ENCODE measurements at places on chromosomes 5 and 9.

DNA sequence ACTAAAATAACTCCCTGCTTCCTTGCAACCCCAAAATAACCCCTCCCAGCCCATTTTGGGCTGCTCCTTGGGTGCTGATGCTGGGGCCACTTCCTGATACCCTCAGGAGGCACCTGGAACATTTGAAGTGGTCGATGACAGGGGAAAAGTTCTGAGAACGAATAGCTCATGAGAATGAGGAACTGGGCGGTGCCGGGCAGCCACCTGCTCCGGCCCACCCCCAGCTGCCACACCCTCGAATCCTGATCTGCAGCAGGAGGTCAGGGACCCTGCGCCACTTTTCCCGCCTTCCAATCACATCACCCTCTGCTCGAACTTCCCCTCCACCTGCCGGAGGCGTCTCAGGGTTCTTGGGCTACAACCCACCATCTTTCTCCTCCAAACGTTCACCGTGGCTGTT lies 19.7 kb downstream of the HRH2 start:
- DNase-seq = no peak

DNA sequence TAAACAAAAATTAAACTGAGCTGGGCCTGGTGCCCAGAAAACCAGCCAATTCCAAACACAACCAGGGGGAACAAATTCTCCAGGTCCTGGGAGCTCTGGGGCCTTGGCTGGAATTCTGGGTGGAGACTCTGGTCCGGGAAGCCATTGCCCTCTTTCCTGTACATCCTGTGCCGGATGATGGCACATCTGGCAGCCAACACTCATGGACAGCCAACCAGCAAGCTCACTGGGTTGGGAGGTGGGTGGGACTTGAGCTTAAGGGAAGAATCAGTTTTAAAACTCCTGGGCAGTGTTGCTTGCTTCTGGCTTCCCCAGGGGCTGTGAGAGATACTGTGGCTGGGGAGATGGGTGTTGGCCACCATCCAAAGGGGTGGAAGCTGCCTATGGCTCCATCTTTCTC lies 56.1 kb downstream of the PCDH1 start:
- DNase-seq = no peak

DNA sequence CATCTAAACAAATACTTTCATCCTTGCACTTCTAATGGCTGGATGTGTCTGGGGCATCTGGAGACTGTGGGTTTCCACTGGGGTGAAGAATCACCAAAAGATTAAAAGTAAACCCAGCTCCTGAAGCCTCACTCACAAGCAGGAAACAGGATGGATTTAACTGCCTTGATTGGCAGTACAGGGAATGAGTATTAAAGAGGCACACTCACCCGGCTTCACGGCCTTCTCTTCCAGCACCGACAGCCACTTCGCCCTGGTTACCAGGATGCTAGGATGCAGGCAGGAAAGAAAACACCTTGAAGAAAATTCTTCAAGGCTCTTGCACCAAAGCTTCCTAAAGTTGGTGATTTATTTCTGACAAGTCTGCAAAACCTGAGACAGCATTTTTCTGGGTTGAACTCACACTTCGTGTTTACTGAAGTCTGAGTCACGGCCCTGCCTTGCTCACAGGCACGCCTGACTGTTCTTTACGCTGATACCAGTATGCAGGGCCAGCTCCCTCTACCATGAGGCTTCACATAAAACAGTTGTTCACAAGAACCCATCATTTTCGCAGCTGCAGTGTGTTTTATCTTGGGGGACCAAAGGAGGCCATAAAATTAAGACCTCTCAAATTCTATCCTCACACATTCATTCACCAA lies 56.5 kb upstream of the ZNF354A start:
- DNase-seq = no peak

- DNase-seq = no peak
Measured at GRCh38 chr5:143376911-143377813, 26.3 kb downstream of the NR3C1 start.

DNA sequence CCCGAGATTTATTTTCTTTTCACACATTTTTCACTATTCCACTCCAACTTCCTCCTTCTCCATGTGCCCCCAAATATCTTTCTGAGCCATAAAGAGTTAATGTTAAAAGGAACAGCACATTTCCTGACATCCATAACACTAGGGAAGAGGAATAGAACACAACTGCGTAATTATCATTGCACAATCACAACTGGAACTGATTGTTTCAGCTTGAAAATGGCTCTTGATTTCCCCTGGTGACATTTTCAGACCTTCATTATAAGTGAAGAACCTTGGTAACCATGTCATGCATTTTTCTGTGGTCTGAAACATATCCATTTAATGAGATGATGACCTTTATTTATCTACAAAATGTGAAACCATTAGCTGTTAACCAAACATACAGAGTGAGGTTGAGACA lies 82.4 kb downstream of the PCSK1 start:
- no peak for DNase-seq

GRCh38 chr5:168833936-168834335 lies 254.8 kb upstream of the PANK3 start:
- no peak for DNase-seq

- no peak for DNase-seq
Measured at GRCh38 chr9:136493567-136493971, 10.7 kb upstream of the SEC16A start.

DNA sequence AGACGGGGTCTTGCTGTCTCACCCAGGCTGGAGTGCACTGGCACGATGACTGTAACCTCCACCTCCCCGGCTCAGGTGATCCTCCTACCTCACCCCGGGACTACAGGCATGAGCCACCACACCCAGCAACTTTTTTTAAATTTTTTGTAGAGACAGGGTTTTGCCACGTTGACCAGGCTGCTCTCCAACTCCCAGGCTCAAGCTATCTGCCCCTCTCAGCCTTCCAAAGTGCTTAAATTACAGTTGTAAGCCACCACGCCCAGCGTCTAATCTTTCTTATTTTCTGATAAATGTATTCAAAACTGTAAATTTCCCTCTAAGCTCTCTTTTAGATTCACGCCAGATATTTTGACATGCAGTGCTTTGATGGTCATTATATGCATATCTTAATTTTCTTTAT lies 10.3 kb downstream of the FRRS1L start:
- DNase-seq = no peak
